Renal cortex interstitium (tissue), 15 donors: ENCODE measurements at places on chromosomes 5 and 9.
A peak's percentile ranks its signal among the peaks of the same experiment; 100 is the strongest.

- DNase-seq: no peak
Observed at GRCh38 chr9:98132158-98132557, 13.1 kb upstream of the TRIM14 start.

- DNase-seq: no peak
Observed at GRCh38 chr9:106883030-106883429, 20.1 kb downstream of the ZNF462 start.

GRCh38 chr9:136821826-136822544 lies 14.2 kb downstream of the RABL6 start:
- no peak for DNase-seq

DNA sequence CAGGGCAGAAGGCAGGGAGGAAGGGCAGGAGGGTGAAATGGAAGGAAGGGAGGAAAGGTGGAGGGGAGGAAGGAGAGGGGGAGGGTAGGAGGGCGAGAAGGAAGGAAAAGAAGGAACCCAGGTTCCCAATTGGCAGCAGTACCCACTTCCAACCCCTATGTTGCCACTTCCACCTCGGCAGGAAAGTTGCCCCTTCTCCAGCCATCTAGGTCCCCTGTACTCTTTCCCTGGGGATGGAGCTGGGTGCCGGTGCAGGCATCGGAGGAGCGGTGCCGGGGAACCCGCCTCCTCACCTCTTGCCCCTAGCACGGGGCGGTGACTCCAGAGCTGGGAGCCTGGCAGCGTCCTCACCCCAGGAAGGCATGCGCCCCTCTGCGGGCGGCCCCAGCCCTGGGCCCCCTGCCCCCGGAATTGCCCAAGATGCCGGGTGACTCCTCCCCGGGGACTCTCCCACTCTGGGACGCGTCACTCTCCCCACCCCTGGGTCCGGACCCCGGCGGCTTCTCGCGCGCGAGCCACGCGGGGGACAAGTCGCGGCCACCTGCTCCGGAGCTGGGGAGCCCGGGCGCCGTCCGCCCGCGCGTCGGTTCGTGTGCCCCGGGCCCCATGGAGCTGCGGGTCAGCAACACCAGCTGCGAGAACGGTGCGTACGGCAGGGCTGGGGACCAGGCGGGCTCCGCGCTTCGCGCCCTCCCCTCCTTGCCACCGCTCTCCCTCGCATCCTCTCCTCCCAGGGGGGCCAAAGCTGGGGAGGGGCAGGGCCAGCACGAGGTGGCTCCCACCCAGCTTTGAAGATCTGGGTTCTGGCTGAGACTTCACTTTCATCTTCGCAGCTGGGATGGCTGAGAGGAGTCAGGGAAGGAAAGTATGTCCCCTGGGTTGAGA lies at the start of gene NIPAL4:
TSS of gene NIPAL4 (plus strand) at position 499 of the 885 bp plus-strand sequence. CDS start at position 607, 108 bp downstream.
- DNase-seq: peak; percentile 11

- DNase-seq: no peak
Observed at GRCh38 chr9:109910671-109911518, 130.9 kb downstream of the PALM2AKAP2 start.

- no peak for DNase-seq
Observed at GRCh38 chr5:53991942-53992341, 318.4 kb downstream of the ARL15 start.

GRCh38 chr5:120256376-120256775 lies 207.7 kb upstream of the PRR16 start:
- no peak for DNase-seq

DNA sequence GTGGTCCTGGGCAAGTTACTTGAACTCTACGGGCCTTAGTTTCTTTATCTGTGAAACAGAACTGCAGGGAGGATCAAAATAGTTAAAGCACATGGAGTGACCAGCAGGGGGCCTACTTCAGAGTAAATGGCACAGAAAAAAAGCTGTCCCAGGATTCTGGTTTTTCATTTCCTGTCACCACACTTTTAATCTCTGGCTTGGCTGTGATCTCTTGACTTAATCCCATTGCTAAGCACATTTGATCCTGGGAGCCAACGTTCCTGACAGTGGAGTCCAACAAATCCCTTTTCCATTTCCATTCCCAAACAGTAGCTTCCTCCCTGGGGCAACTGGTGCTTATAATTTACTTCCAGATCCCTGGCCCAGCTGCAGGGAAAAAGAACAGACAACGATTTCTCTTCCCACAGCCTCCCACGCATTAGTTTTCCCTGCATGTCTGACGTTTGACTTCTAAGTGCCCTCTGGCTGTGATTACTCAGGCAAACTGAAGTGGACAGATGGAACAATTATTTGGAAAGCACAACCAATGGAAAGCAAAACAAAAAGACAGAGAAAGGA lies 136.5 kb upstream of the STK32A start:
- no peak for DNase-seq

- no peak for DNase-seq
Observed at GRCh38 chr9:105355781-105356180, 92.1 kb upstream of the FSD1L start.

GRCh38 chr5:39214912-39215709 lies 4.3 kb downstream of the FYB1 start:
- no peak for DNase-seq

GRCh38 chr5:116976767-116977166 lies 402.1 kb upstream of the SEMA6A start:
- DNase-seq: no peak

DNA sequence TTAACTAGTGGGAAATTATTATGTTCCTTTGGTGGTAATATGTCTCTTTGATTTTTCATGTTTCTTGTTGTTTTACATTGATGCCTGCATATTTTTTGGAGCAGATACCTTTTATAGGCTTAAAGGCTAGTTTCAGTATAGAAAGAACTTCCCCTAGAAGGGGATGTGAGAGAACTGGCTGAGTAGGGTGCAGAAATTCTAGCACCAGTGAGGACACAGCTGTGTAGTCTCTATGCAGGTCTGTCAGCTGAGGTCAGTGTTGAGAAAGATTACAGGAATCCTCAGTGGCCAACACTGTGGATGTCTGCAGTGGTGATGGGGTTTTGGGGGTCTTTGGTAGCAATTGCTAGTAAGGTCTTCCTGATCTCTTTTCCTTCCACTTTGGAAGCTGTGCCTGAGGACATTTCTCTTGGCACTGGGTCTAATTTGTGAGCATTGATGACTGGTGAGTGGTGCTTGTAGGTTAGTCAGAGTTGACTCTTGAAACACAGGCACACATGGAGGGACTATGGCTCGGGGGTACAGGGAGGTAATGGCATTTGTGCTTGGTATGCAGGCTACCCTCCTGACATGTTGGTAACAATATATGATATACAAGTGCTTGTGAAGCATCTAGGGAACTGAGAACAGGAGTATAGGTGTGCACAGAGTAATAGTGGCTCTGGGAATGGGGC lies 221.4 kb downstream of the SPATA31D1 start:
- DNase-seq: no peak

DNA sequence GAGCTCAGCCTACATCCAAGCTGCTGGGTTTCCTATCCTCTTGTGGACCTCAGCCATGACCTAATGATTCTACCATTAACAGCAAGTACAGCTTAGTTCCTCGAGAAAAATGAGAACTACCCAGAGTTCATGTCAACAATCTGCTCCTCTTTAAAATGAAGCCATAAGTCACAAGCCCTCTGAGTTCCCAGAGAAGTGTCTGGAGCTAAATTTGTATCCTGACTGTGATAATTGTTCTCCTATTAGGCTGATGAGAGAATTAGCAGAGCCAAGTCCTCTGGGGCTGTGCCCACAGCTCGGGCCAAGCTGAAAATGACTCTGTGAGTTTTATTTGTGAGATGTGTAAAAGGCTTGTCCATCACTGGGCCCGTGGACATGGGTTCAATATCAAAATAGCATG lies 145.1 kb upstream of the SMIM23 start:
- DNase-seq: no peak

GRCh38 chr5:94314460-94315131 lies 303.8 kb downstream of the KIAA0825 start:
- DNase-seq: no peak

GRCh38 chr9:6945816-6946215 lies 188.0 kb downstream of the KDM4C start:
- DNase-seq: no peak

GRCh38 chr5:95850391-95850894 lies 27.9 kb upstream of the GLRX start:
- DNase-seq: no peak

- no peak for DNase-seq
Observed at GRCh38 chr5:179901462-179901861, 6.2 kb downstream of the TBC1D9B start.

DNA sequence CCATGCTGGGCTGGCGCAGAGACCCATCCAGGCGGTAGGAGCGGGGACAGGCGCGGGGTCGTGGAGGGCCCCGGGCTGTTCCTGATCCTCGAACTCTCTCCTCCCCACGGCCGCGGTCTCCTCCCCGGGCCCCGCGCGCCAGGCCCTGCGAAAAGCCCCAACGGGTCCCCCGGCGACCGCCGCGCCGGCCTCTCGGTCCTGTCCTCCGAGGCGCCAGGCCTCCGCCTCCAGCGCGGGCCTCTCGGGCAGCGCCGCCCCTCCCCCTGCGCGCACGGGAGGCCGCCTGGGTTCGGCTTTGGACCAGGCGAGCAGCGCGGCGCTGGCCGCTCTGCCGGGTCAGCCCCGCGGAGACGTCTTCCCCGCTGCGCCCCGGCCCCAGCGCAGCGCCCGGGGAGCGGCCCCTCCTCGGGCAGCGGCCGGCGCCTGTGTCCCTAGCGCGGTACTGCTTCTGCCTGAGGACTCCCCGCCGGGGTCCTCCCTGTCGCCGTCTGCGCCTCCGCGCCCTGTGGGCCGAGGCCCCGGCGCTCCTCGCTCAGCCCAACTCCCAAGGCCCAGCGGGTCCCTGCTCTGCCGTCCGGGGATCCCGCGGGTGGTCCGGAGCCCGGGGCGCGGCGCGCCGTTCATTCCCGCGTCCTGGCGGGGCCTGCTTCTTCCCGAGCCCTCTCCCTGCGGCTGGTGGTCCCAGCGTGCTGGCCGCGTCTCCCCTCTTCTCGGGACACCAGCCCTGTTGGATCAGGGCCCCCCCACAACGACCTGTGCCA lies 13.4 kb downstream of the COL23A1 start:
- DNase-seq: no peak

DNA sequence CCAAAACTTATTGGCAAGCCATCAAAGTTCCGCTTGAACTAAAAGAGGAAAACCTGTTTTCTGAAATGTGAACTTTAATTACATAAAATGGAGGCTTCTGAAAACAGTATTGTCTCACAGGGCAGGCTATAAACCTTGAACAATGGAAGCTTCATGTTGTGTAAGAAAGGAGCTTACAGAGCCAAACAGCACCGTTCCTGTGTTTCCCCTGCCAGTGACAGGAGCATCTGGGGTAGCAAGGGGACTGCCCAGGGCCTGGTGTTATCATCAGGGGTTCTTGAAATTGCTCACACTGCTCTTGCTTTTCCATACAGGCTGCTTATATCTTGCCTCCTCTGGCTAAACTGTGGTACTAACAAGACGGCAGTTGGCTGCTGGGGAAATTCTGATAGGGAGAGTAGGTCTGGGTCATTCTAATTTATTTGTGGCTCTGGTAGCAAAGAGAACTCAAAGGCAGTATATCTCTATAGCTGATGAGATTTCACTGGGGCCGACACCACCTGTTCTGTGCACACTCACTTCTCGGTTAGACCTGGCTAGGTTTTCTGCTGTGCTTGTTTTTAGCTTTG lies 40.4 kb downstream of the BASP1 start:
- DNase-seq: no peak

DNA sequence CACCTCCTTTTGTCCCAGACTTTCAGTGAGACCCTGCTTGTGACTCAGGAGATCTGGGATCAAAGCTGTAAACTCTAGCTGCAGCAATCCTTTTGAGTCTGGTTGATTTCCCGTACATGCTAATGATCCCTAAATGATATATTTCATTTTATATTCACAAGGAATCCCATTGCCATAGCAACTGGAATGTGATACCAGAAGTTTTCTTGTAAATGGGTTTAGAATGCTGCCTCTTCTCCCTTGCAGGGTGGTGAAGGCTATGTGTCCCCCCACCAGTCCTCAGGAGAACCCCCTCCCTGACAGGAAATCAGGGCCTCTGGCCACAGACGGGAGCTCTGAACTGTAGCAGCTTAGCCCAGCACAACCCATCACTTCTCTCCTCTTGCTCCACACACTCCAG lies 215.0 kb downstream of the FSTL4 start:
- DNase-seq: no peak

- no peak for DNase-seq
Observed at GRCh38 chr9:79352322-79352721, 219.4 kb upstream of the TLE4 start.

DNA sequence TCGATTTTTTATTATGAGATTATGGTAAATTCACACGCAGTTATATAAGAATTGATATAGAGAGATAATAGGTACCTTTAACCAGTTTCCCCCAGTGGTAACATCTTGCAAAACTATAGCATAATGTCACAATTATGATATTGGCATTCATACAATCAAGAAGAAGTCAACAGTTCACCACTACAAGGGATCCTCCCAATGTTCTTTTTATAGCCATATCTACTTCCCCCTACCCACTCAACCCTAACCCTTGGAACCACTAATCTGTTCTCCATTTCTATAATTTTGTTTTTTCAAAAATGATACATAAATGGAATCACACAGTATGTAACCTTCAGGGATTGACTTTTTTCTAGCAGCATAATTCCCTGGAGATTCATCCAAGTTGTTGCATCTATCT lies 9.8 kb downstream of the ACTL7B start:
- no peak for DNase-seq

DNA sequence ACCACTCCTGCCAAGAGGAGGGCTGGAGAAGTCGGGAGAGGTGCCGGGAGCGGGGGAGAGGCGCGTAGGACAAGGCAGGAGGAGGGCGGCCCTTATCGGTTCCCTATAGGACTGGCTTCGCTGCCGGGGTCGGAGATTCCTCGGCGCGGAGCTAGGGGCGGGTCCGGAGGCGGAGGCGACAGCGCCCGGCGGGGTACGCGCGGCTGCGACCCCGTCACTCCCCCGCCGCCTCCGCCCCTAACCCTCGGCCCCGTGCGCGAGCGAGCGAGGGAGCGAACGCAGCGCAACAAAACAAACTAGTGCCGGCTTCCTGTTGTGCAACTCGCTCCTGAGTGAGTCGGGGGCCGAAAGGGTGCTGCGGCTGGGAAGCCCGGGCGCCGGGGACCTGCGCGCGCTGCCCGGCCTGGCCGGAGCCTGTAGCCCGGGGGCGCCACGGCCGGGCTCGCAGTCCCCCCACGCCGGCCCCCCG lies 2.0 kb downstream of the GLIS3 start:
- DNase-seq: no peak

- DNase-seq: no peak
Observed at GRCh38 chr9:3571500-3571899, 45.7 kb upstream of the RFX3 start.

DNA sequence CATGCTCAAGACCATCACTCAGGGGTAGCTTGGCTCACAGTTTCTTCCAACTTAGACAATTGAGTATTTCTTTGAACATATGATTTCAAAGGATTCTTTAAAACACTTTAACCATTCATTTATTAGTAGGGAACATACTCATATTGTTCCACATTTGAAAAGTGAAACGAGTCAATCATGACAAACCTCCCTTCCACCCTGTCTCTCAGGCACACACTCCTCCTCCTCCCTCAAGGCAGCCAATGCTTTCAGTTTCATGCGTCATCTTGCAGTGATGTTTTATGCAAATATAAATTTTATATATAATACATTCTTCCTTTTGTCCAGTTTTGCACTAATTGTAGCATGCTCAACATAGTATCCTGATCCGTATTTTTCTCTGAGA lies 126.0 kb upstream of the BOD1 start:
- no peak for DNase-seq

GRCh38 chr5:35815089-35815936 lies 41.4 kb upstream of the IL7R start:
- DNase-seq: no peak
